Activated naive CD4-positive, alpha-beta T cell treated with anti-CD3 and anti-CD28 coated beads, Interleukin-2, amount 10 ng/mL, durations not matched to agents 5 hours and 36 hours (primary cell): ENCODE measurements at places on chromosomes 2 and 18. TPM values are rescaled to one million over a fixed set of nuclear protein-coding genes. Genes with fewer than 3 reads are reported as not detected.

NRP2 gene
- total RNA-seq, result 19.2 TPM

CABYR gene
- total RNA-seq, result 1.1 TPM

SERPINB10 gene
- total RNA-seq, result not detected

ECEL1 gene
- total RNA-seq, result not detected

PSMA8 gene
- 0.91 TPM for total RNA-seq

PRLH gene
- total RNA-seq, result not detected

MARS2 gene
- 12.7 TPM for total RNA-seq

SLC40A1 gene
- total RNA-seq, result 11.9 TPM

CHST10 gene
- total RNA-seq, result 2.8 TPM

CD207 gene
- total RNA-seq, result not detected

CHAC2 gene
- 8.1 TPM for total RNA-seq

SERPINB4 gene
- not detected for total RNA-seq

HTR2B gene
- not detected for total RNA-seq

SPP2 gene
- total RNA-seq, result not detected

PHOSPHO2 gene
- total RNA-seq, result 3.5 TPM

LYG1 gene
- total RNA-seq, result 1.2 TPM

MOGAT1 gene
- total RNA-seq, result not detected

B3GNT7 gene
- total RNA-seq, result not detected

FER1L5 gene
- not detected for total RNA-seq

CLEC4F gene
- total RNA-seq, result not detected

EML6 gene
- total RNA-seq, result 0.86 TPM

TTN gene
- total RNA-seq, result 11.0 TPM

CERKL gene
- total RNA-seq, result not detected

GALNT3 gene
- 7.9 TPM for total RNA-seq

ZSWIM2 gene
- not detected for total RNA-seq

HOXD1 gene
- total RNA-seq, result not detected

CCDC148 gene
- not detected for total RNA-seq

THOC1 gene
- 44.3 TPM for total RNA-seq

NLRC4 gene
- total RNA-seq, result not detected

CFAP221 gene
- total RNA-seq, result not detected
